Ovary (tissue), 10 donors: ENCODE measurements at places on chromosomes 16 and 17. TPM values are rescaled to one million over a fixed set of nuclear protein-coding genes. Genes with fewer than 3 reads are reported as not detected.

- H3K4me1 ChIP-seq = no peaks in the 10 kb centered on the region
- H3K27me3 ChIP-seq = no peaks in the 10 kb centered on the region
- H3K36me3 ChIP-seq = no peaks in the 10 kb centered on the region
- no peak overlapping the region for H3K4me3 ChIP-seq
- H3K27ac ChIP-seq = no peak overlapping the region
- DNase-seq = no peak
Measured at GRCh38 chr17:19590451-19590850, 56.8 kb downstream of the SLC47A1 start.

DNA sequence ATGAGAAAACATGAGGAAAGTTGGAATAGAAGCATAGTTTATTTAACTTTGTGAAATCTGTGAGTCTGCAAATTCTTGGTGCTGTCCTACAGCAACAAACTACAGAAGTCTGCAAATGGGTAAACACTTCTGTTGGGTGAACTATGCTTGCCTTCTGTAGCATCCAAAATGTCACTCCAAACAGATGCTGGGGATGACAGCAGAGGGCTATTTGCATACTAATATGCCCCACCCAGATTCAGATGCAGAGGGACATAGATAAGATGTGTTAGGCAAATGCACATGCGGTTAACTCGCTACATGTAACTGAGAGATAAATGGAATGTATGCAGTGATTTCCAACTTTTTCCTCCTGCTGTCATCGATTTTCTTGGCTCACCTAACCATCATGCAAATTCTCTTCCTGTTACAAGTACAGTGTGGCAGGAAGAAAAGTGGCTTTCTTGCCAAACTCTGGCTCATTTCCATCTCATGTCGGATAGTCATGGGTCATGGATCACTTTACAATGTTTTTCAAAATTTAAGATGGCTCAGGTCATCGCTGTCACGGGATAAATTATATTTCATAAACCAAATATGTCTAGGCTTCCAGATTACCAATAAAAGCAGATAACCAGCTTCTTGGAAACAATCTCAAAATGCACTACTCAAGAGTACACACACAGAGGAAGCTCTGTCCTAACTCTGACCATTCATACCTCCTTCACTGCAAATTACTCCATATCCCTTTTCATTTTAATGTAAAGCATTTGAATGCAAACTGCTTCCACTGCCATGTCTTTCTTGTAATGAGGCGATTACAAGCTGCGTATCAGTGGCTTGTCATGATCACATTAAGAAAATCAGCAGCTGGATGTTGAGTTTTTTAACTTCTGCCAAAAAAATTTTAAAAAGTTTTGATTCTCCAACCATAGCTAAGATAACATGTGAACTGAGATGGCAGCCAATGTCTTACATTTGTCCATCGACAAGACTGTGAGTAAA, 47.7 kb downstream of the ADAMTS18 start:
- no peak overlapping the region for H3K4me3 ChIP-seq
- H3K27me3 ChIP-seq = no peaks in the 10 kb centered on the region
- no peaks in the 10 kb centered on the region for H3K36me3 ChIP-seq

DNA sequence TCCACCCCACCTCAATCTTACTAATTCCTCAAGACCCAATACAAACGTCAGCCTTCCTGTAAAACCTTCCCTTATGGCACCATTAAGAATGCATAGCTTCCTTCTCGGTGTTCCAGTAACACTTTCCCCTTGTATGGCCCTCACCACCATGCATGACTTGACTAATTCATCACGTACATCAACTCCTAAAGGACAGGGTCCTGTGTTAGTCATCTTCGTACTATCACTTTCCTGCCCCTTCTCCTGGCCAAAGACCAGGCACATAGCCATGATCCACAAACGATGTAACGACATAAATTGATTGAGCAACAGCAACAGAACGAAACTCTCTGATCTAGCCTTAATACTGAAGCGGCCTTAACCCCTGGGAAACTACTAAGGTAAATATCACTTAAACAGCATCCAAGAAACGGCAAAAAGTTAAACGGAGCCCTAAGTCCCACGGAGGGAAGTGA, 612 bp downstream of the PSMD12 start:
- no peaks in the 10 kb centered on the region for H3K27me3 ChIP-seq
- no peaks in the 10 kb centered on the region for H3K36me3 ChIP-seq
- no peak for DNase-seq
- H3K4me3 ChIP-seq = peak overlapping the region; percentile 83
- peaks cover 11% of the 10 kb centered on the region for H3K4me1 ChIP-seq
- H3K27ac ChIP-seq = peak overlapping the region; percentile 79

DNA sequence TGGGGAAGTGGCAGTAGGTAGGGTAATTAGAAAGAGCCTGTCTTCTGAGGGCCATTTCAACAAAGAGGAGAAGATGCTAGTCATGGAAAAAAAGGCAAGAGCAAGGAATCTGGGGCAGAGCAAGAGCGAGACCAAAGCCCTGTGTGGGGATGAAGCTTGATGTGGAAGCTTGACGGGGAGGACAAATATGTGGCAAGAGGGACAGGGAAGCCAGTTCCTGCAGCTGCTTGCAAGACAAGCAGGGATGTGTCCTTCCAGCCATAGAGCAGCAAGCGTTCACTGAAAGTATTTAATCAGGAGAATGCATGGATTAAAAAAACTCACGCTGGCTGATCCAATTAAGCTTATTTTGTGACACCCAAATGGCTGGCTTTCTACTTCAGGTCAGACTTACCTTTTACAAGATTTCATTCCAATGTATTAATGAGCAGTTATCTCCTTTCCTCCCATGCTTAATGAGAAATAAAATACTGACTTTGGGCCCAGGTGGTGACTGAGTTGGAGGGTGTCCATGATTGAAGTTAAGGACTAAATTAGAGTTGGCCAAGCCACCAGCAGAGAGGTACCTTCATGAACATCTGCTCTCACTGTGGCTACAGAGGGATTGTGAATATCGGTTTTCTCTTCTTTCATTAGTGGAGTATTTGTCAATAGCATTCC, 76.8 kb downstream of the ABCA8 start:
- no peak for DNase-seq
- no peak overlapping the region for H3K27ac ChIP-seq
- H3K27me3 ChIP-seq = no peaks in the 10 kb centered on the region
- no peaks in the 10 kb centered on the region for H3K36me3 ChIP-seq
- no peaks in the 10 kb centered on the region for H3K4me1 ChIP-seq

- H3K36me3 ChIP-seq = no peaks in the 10 kb centered on the region
- H3K27ac ChIP-seq = no peak overlapping the region
- no peaks in the 10 kb centered on the region for H3K27me3 ChIP-seq
- DNase-seq = no peak
- H3K4me1 ChIP-seq = peaks cover 2% of the 10 kb centered on the region
Measured at GRCh38 chr17:77884967-77885641, 73.4 kb upstream of the TNRC6C start.

- no peak overlapping the region for H3K27ac ChIP-seq
- no peaks in the 10 kb centered on the region for H3K4me1 ChIP-seq
- H3K36me3 ChIP-seq = no peaks in the 10 kb centered on the region
- H3K27me3 ChIP-seq = no peaks in the 10 kb centered on the region
Measured at GRCh38 chr17:54191261-54191660, 368.5 kb downstream of the KIF2B start.

DNA sequence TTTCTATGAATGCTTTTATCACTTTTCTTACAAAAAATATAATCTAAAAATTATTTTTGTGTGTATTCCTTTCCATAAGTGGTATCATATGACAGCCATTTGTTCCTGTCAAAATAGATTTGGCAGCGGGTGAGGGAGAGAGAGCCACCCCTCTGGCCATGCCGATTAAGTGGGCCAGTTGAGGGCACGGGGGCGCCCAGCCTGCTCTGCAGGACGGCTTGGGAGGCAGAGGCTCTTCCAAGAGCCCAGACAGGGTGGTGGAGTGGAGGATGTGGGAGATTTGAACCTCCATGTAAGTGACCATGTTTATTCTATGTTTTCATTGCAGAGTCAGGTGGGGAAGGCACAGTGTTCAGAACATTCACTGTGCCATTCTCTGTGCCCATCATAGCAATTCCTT, 88.8 kb downstream of the IRX3 start:
- H3K36me3 ChIP-seq = no peaks in the 10 kb centered on the region
- no peaks in the 10 kb centered on the region for H3K27me3 ChIP-seq
- H3K27ac ChIP-seq = no peak overlapping the region
- no peaks in the 10 kb centered on the region for H3K4me1 ChIP-seq
- DNase-seq = no peak
- no peak overlapping the region for H3K4me3 ChIP-seq

- H3K27ac ChIP-seq = no peak overlapping the region
- no peaks in the 10 kb centered on the region for H3K36me3 ChIP-seq
- H3K4me3 ChIP-seq = no peak overlapping the region
- no peaks in the 10 kb centered on the region for H3K4me1 ChIP-seq
Measured at GRCh38 chr17:16013943-16014407, 14.4 kb downstream of the TTC19 start.

DNA sequence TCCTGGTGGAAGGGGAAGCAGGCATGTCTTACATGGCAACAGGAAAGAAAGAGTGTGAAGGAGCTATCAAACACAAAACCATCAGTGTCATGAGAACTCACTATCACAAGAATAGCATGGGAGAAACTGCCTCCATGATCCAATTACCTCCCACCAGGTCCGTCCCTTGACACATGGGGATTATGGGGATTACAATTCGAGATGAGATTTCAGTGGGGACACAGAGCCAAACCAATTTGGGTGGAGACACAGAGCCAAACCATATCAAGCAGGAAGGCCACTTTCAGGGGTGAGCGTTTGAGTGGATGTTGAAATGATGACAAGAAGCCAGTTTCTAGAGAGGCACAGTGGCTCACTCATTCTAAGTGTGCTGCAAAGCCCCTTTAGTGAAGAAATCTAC, 143.8 kb downstream of the CPPED1 start:
- H3K4me1 ChIP-seq = no peaks in the 10 kb centered on the region
- H3K36me3 ChIP-seq = no peaks in the 10 kb centered on the region
- DNase-seq = no peak
- no peak overlapping the region for H3K4me3 ChIP-seq

DNA sequence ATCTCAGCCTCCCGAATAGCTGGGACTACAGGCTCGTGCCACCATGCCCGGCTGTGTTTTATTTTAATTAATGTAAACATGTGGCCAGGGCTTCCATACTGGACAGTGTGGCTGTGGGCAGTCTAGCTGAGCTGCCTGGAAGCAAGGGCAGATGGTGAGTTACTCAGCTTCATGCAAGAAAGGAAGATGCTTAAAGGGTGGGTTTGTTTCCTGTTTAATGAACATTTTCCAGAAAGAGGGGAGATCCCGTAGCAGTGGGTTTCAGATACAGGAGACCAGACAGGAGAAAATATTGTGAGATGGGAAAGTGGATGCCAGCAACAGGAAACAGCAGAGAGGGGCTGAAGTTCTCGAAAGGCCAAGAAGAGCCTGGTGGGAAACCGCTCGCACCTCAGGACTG, 7.3 kb downstream of the MAPK8IP3 start:
- H3K4me1 ChIP-seq = peaks cover 10% of the 10 kb centered on the region
- no peaks in the 10 kb centered on the region for H3K27me3 ChIP-seq
- H3K36me3 ChIP-seq = no peaks in the 10 kb centered on the region
- no peak overlapping the region for H3K27ac ChIP-seq
- no peak overlapping the region for H3K4me3 ChIP-seq

DNA sequence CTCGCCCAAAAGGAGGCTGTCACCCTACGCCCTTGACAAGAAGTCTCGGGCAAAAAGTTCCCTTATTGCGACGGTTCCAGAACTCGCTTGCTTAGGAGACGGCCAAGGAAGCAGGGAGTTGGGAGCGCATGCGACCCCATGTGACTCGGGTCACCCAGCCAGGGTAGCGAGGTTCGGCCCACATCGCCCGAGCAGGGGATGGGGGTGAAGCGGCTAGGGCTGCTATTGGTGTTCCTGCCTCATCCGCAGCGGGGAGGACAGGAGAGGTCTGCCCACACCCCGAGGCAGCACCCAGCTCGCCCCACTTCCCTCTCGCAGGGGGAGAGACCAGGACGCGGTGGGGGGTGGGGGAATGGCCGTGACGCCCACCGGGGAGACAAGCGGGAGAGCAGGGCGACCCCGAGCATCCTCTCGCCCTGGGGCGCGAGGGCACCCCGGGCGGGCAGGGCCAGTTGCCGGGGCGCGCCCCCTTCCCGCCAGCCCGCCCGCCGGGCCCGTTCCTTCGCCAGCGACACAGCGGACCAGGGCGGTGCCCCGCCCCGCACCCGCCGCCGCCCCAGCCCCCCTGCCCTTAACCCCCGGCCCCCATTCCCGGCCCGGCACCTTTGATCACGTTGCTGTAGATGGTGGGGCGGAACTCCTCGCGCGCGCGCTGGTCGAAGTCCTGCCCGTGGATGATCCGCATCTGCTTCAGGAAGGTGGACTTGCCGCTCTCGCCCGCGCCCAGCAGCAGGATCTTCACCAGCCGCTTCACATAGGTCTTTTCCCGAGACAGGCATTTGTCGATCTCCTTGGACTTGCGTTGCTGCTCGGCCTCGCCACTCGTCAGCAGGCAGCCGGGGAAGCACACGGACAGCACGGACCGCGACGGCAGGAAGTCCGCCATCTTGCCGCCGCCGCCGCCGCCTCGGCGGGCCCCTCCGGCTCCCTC, 567 bp downstream of the GNA13 start:
- H3K27me3 ChIP-seq = no peaks in the 10 kb centered on the region
- peak; percentile 64 for DNase-seq
- peak overlapping the region; percentile 92 for H3K4me3 ChIP-seq
- no peaks in the 10 kb centered on the region for H3K36me3 ChIP-seq

GRCh38 chr16:85517563-85518179, 95.5 kb upstream of the GSE1 start:
- H3K27me3 ChIP-seq = no peaks in the 10 kb centered on the region
- H3K4me3 ChIP-seq = no peak overlapping the region
- H3K36me3 ChIP-seq = no peaks in the 10 kb centered on the region

GRCh38 chr16:88917146-88917914, 50.9 kb upstream of the PABPN1L start:
- no peaks in the 10 kb centered on the region for H3K27me3 ChIP-seq
- H3K36me3 ChIP-seq = no peaks in the 10 kb centered on the region
- no peak overlapping the region for H3K4me3 ChIP-seq
- no peak overlapping the region for H3K27ac ChIP-seq

DNA sequence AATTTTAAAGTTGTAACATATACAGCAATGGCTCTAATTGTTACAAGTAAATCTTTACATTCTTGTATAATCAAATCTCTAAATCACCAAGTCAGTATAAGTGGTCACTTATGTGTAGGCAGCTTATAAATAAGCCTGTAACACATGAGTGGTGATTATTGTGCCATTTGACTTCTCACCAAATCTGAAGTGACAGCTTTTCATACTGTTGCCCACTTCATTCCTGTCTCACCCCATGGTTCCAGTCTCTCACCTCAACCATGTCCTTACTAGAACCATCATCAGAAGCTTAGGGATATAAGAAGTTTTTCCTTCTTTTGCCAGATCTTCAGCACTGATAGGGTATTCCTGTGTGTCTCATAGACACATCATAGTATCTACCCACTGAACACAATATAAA, 23.5 kb downstream of the TNRC6A start:
- no peak overlapping the region for H3K4me3 ChIP-seq
- peaks cover 9% of the 10 kb centered on the region for H3K4me1 ChIP-seq
- no peaks in the 10 kb centered on the region for H3K27me3 ChIP-seq
- no peaks in the 10 kb centered on the region for H3K36me3 ChIP-seq
- no peak overlapping the region for H3K27ac ChIP-seq

SLC6A2 gene
- total RNA-seq = 0.30 TPM

PSMC5 gene
- 83.8 TPM for total RNA-seq

GAST gene
- not detected for total RNA-seq

DNAH9 gene
- 7.4 TPM for total RNA-seq

HOXB8 gene
- not detected for total RNA-seq

GRAP gene
- 3.6 TPM for total RNA-seq

HLF gene
- total RNA-seq = 106 TPM

XAF1 gene
- 33.3 TPM for total RNA-seq
